ENCODE measurements at places on chromosomes 7 and 10. TPM values are rescaled to one million over a fixed set of nuclear protein-coding genes. Genes with fewer than 3 reads are reported as not detected.
A peak's percentile ranks its signal among the peaks of the same experiment; 100 is the strongest.

LBX1 gene
- 0.20 TPM for total RNA-seq

PPP1R17 gene
- not detected for total RNA-seq

HOXA2 gene
- total RNA-seq, result 0.89 TPM

GATA3 gene
- 16.0 TPM for total RNA-seq

GSTO2 gene
- total RNA-seq, result 6.3 TPM

- peak; percentile 46 for DNase-seq
Measured at GRCh38 chr7:112630565-112630964, 149.8 kb downstream of the LSMEM1 start.

- DNase-seq, result no peak
Measured at GRCh38 chr10:119270762-119271366, 63.5 kb downstream of the GRK5 start.

GRCh38 chr10:68403701-68404100 is 3.4 kb downstream of the RUFY2 start:
- DNase-seq, result no peak

DNA sequence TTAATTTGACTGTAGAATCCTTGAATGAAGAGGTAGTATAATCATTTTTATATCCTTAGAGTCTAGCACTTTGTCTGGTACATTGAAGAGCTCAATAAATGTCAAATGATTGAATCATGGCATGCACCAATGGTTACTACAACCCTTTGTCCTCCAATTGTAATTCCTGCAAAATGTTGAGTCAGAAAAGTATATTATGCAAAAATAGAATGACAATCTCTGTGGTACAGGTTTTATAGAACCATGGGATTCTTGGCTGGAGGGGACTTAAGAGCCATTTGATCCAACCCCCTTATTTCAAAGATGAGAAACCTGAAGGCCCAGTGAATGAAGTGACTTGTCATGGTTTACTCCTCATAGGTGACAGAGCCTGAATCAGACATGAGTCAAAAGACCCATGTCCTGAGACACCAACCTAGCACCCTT is 30.9 kb upstream of the SMKR1 start:
- no peak for DNase-seq

DNA sequence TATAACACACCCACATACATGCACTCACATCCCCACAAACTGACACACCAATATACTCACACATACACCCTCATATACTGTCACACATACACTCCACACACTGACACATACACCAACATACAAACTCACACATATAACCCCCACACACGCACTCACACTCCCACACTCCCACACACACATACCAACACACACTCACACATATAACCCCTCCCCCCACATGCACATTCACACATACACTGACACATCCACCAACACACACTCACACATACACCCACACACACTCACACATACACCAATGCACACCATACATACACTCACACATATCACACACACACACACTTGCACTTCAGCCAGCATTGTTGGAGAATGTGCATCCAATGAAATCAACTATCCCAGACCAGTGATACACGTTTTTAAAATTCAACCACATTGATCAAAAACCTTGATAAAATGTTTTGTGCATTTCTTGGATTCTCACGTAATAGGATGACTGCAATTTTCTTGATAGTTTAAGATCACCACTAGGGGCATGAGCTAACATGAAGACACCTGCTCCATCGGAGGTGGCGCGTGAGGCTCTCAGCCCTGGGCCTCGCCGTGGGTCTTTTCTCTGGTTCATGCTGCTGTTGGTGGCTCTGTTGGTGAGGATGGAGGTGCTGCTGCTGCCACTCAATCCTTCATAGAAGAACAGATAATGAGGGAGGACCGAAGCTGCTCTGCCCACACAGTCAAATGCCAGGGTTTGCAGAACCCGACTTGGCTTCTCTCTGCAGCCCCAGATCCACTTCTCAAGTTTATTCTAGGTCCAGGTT is 32.1 kb upstream of the CHST15 start:
- DNase-seq, result no peak

- DNase-seq, result no peak
Measured at GRCh38 chr10:69572159-69573055, 815 bp downstream of the NEUROG3 start.

DNA sequence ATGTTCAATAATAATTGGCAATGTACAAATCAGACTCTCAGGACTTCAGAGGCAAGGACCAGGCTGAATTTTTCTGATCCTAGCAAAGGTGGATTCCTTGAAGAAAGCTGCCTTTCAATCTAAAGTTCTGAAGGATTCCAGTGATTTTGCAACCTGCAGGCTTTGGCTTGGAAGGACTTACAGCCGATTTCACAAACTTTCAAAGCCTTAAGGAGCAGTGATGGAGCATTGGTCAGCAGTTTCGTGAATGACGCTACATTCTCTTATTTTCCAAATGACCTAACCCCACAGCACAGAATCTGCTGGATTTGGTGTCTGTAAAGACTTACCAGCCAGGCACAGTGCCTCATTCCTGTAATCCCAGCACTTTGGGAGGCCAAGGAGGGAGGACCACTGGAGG is 167.5 kb downstream of the ARHGAP12 start:
- DNase-seq, result no peak

GRCh38 chr7:121530227-121531174 is 134.4 kb upstream of the FAM3C start:
- peak; percentile 33 for DNase-seq

- DNase-seq, result no peak
Measured at GRCh38 chr7:132899833-132900232, 182.1 kb downstream of the CHCHD3 start.

DNA sequence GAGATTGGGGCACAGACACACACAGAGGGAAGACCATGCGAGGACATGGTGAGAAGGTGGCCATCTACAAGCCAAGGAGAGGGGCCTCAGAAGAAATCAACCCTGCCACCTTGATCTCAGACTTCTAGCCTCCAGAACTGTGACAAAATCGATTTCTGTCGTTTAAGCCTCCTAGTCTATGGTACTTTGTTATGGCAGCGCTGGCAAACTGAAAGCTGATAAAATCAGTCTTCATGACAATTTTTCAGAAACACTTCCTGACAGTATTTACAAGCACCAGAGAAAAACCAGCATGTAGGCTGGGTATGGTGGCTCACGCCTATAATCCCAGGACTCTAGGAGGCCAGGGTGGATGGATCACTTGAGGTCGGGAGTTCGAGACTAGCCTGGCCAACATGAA is 4.2 kb downstream of the PARP12 start:
- DNase-seq, result no peak

DNA sequence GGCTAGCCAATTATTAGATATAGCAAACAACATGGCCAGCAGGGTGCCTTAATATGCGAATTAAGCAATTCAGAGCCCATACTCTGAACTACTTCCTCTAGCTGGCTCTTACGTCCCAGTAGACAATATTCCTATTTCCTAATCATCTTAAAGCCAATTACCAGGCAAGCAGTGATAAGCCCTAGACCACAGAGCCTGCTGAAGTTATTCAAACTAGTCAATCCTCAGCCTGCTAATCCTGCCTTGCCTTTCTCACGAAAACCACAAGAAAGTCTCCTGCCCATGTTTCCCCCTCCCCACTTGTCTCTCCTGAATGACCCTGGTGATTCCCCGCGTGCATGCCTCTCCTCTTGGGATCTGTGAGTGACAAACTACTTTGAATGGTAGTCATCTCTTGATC is 86.8 kb upstream of the CACNA2D1 start:
- no peak for DNase-seq

DNA sequence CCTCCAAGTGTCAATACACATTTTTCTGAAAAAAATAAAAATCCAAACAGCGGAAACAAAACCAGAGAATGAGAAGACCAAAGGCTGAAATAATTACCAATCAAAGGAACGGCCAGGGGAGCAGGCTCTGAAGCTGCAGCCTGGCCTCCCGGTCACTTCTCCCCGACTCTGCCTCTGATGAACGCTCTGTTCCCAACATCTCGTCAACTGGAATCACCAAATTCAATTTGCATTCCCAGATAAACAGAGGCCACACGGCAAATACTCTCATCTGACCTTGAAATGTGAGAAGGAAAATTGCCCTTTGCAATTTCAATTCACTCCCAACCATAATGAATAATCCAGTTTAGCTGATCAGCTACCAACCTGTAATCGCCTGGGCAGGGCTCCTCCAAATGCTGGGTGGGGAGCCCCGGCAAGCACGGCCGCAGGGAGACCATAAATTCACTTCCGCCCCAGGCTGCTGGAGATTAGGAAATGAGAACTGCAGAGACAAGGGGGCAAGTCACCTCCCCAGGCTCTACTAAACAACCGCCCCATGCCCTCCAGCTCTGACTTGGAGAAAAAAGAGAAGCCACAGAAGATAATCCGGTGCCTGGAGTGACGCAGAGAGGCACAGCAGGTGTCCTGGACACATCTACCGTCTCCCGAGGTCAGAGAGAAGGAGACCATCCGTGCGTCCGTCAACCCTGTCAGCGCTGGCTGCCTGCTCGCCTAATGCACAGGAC is 153.2 kb downstream of the MAD1L1 start:
- no peak for DNase-seq

GRCh38 chr7:157274991-157275427 is 61.8 kb upstream of the DNAJB6 start:
- no peak for DNase-seq

DNA sequence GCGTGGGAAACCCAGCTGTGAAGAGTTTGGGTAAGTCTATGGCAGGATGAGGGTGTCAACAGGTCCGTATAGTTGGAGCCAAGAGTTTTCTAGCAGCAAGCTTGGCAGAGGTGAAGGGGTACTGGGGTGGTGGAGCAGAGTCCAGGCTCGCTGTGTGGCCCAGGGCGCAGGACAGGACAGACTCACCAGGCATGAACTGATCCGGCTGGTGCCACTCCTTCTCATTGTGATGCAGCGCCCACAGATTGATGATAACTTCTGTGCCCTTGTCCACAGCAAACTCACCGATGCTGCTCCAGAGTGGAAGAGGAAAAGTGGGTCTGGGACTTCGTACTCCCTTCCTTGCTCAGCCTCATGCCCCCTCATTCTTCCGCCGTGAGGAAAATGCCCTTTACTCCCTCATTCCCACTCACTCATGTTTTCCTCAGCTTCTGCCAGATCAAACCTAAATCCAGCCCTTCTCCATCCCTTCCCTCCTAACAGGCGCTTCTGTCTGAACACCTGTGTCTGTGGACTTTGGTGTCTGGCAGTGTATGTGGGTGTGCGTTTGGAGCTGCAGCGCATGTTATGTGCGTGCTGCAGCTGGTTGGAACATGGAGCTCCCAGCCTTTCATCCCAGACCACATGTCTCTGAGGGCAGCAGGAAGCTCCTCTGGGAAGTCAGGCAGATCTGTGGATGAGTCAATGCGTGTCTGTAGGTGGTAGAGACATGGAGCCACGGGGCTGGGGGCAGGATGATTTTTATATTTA is 5.7 kb downstream of the CYP17A1 start:
- DNase-seq, result no peak
